Naive thymus-derived CD4-positive, alpha-beta T cell (primary cell): ENCODE measurements at places on chromosomes 13 and 19.

DNA sequence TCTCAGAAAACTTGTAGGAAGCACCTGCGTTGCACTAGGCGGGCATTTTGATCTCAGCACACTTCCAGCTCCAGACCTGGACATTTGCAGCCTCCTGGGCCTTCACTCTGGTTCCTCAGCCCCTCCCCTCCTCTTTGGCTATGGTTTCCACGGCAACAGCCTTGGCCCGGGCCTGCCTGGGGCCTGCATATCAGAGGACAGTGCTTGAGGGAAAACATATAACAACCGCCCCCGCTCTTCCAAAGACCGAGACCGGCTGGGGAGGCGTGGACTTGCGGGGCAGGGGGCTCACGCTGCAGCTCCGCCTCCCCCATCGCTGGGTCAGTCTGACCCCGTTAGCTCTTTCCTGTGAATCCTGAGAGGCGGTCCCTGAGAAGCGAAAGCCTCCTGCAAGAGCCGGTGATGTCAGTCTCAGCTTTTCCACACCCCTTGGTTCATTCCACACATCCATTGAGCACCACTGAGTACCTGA lies 125.7 kb upstream of the PEG3 start:
- no peak for DNase-seq

DNA sequence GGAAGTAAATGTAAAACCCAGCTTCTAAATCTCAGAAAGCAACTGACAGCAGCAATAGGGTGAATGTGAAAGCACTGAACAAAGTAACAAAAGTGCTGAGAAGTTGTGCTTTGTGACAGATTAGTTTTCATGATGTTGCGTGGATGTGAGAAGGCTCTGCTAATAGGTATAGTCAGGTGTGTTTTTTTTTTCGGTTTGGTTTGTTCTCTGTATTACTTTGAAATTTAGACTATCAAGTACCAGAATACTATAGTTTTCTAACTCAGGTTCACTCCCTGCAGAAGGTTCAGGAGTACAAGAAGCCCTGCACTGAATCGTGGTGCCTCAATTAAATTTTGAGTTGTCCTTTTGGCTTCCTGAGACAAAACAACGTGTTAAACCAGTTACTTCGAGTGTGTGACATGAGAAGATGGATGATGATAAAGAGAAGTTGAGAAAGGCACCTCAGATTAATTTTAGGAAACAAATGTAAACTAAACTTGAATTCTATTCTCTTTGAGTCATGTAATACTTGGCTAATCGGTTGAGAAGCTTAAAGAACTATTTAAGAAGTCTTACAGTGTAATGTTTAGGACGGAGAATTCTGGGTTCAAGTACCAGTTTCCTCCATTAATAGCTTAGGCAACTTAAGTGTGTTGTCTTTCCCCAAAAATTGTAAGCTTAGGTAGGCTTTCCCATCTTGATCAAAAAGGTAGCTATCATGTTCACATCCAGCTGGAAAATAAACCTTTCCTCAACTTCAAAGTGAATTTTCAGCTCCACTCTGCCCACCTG lies 10.3 kb downstream of the MIR17HG start:
- no peak for DNase-seq

DNA sequence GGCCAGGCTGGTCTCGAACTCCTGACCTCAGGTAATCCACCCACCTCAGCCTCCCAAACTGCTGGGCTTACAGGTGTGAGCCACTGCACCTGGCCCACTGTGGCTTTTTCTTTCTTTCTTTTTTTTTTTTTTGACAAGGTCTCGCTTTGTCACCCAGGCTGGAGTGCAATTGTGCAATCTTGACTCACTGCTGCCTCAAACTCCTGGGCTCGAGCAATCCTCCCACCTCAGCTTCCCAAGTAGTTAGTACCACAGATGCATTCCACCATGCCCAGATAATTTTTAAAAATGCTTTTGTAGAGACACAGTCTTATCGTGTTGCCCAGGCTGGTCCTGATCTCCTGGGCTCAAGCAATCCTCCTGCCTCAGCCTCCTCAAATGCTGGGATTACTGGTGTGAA lies 12.1 kb upstream of the FCGBP start:
- no peak for DNase-seq

DNA sequence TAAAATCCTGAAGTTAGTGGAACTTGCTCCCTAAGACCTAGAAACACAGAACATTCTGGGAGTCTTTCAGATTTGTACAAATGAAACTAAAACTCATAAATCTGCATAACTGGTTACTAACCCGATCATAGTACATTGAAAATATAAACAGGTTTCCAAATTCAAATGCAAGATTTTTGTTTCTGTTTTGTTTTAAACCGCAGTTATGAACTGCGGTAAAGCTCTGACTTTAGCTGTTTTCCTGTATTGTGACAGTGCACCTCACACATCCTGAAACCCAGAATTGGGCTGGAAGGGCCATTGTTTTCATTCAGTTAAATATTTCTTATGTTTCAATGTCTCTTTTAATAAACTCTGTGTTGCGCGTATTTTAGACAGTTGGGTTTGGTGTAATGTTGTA lies 204.7 kb downstream of the SHISA2 start:
- DNase-seq: peak; percentile 64

DNA sequence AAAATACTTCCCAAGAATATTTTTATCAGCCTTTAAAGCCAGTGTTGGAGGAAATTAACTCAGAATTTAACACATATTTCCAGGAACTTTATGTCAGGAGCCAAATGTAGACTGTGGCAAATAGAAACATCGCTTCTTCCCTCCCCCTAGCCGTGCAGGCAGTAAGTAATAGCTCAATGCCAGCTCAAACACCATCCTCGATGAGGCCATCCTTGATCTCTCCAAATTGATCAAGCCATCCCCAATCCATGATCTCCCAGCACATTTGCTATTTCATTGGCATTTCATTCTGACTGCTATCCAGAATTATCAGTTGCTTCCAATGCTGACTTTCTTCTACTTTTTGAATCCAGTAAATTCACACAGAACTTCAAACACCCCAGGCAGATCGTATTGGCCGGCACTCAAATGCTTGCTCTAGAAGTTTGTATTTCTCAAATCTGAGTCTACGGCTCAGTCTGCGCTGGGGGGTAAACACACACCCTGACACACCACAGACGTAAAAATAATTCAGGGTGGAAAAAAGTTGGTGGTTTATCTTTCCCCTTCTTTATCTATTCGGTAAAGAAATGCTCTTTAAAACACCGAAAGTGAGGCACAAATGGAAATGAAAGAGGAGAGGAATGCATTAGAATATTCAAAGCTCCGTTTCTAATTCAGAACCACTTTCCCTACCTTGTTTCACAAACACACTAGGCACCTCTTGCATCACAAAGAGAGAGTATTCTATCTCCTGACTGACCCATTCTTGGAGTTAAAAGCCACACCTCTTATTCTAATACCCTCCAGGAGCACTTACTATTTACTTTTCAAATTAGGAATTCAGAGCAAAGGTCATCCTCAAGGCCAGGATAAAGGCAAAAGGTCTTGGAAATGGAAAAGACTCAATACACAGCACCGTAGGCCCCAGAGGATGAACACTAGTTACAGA lies 991 bp downstream of the OBI1 start:
- DNase-seq: no peak

GRCh38 chr19:42191855-42192254 lies 25.6 kb downstream of the DEDD2 start:
- no peak for DNase-seq

GRCh38 chr19:3061182-3062161 lies 823 bp downstream of the TLE5 start:
- DNase-seq: peak; percentile 91

DNA sequence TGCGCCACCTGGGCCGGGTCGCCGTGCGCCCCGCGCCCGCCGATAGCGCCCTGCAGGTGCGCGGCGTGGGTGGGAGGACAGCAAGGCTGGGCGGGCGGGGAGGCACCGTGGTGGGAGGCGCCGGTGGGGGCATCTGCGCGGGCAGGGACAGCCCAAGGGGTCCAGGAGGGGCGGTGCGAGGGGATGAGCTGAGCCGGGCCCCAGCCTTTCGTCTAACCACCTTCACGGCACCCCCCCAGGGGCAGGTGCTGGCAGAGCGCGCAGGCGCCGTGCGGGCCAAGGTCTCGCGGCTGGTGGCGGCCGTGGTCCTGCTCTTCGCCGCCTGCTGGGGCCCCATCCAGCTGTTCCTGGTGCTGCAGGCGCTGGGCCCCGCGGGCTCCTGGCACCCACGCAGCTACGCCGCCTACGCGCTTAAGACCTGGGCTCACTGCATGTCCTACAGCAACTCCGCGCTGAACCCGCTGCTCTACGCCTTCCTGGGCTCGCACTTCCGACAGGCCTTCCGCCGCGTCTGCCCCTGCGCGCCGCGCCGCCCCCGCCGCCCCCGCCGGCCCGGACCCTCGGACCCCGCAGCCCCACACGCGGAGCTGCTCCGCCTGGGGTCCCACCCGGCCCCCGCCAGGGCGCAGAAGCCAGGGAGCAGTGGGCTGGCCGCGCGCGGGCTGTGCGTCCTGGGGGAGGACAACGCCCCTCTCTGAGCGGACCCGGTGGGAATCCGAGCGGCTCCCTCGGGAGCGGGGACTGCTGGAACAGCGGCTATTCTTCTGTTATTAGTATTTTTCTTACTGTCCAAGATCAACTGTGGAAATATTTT lies 3.1 kb downstream of the KISS1R start:
- DNase-seq: peak; percentile 77

DNA sequence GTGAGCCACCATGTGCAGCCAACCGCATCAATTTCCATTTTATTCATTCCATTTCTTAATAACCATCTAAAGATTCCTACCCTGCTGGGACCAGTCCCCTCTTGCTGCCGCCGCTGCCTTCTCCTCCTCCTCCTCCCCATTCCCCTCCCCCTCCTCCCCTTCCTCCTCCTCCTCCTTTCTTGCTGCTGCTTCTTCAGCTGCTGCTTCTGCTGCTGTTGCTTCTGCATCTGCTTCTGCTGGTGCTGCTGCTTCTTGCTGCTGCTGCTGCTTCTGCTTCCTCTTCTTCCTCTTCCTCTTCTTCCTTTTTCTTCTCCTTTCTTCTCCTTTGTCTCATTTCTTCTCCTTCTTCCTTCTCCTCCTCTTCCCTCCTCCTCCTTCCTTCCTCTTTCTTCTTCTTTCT lies 20.0 kb upstream of the SPRYD7 start:
- no peak for DNase-seq

DNA sequence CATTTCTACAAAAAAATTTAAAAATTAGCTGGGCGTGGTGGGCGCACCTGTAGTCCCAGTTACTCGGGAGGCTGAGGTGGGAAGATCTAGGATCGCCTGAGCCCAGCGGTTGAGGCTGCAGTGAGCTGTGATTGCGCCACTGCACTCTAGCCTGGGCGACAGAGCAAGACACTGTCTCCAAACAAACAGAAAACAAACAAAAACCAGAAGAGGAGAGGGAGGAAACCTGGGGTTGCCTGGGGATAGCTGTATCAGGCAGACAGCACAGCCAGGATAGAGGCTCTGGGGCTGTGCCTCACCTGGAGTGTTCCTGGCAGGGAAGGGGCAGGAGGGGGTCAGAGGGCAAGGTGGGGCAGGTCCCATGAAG lies 2.6 kb upstream of the POLR2E start:
- no peak for DNase-seq

GRCh38 chr13:40517486-40518480 lies 148.7 kb downstream of the FOXO1 start:
- no peak for DNase-seq

DNA sequence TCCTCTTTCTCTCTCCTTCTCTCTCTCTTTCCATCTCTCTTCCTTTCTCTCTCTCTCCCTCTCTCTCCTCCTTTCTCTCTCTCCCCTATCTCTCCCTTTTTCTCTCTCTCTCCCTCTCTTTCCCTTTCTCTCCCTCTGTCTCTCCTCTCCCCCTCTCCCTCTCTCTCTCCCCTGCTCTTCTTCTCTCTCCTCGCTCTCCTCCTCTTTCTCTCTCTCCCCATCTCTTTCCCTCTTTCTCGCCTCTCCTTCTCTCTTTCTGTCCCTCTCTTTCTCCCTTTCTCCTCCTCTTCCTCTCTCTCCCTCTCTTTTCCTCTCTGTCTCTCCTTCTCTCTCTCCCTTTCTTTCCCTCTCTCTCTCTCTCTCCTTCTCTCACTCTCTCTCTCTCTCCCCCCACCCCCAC lies 196.6 kb downstream of the UQCRFS1 start:
- no peak for DNase-seq

DNA sequence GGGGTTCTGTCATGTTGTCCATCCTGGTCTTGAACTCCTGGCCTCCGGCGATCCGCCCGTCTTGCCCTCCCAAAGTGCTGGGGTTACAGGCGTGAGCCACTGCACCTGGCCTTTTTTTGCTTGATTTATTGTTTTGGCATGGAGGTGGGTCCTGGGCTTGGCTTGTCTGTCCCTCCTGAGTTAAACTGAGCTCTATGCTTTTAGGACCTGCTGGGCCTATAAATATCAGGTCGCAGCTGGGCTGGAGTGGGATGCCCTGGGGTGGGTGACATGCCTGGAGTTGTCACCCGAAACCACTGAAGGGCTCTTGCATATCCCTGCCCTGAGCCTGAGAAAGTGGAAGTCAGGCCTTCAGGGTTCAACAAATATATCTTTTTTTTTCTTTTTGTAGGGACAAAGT lies 5.5 kb downstream of the ARRDC5 start:
- no peak for DNase-seq

GRCh38 chr19:48568345-48568886 lies 16.4 kb downstream of the SULT2B1 start:
- DNase-seq: no peak

DNA sequence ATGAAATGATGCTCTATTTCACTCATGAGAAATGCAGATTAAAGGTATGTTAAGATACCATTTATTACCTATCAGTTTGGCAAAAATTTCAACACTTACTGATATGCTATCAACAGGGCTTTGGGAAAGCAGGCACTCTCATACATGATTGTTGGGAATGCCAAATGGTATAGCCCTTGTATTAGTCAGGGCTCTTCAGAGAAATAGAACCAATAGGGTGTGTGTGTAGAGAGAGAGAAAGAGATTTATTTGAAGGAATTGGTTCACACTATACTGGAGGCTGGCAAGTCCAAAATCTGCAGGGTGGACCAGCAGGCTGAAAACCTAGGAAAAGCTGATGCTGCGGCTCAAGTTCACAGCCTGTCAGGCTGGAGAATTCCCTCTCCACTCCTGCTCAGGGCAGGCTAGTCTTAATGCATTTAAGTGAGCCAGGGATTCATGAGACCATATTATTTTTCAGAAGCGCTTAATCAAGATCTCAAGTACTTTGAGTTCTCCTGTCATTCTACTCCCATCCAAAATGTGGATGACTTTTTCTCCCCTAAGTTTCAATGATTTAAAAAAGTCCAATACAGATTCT lies 72.4 kb downstream of the NHLRC3 start:
- no peak for DNase-seq

DNA sequence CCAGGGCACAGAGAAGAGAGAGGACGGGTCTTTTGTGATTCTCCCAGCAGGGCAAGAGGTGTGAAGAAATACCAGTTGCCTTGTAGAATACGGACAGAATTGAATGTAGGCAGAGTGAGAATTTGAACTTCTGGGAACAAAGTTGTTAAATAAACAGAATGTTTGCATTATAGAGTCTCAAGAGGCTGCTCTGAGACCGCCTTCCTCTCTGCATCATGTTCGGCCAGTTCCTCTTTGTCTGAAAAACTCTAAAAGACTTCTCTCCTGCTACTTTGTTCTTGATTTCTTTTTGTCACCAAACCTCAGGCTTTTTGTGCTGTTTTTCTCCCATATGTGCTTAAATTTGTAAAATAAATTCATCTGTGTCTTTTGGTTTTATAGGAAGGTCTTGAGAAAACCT lies 256.4 kb downstream of the DLEU7 start:
- no peak for DNase-seq

GRCh38 chr19:7773841-7774240 lies 10.8 kb downstream of the CLEC4M start:
- no peak for DNase-seq
